CD14-positive monocyte (primary cell): ENCODE measurements at places on chromosomes 4 and X.

GRCh38 chr4:109432203-109432602 is 1.4 kb upstream of the SEC24B start:
- no peak for DNase-seq

DNA sequence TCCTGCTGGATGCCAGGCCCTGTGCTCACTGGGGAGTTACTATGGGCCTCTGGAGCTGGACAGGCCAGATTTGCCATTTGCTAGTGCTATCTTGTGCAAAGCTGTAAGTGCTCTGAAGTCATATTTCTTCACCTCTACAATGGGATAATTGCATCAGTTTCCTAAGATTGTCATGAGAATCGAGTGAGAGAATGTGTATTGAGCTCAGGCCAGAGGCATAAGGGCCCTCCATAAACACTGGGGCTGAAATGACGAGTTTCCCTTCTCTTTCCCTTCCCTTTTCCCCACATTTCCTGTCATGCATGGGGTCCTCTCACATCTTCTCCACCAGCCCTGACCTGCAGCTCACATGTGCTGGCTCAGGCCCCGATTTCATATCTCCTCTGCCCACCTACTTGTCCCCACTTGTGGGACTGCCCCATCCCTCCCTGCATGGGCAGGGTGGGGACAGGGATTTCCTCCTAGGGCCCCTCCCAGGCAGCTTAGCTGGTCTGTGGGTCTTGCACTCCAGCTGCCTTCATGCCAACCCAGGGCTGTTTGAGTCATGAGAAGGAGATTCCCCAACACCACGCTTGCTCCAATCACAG is 358.8 kb downstream of the MID1IP1 start:
- DNase-seq, result peak; percentile 5

DNA sequence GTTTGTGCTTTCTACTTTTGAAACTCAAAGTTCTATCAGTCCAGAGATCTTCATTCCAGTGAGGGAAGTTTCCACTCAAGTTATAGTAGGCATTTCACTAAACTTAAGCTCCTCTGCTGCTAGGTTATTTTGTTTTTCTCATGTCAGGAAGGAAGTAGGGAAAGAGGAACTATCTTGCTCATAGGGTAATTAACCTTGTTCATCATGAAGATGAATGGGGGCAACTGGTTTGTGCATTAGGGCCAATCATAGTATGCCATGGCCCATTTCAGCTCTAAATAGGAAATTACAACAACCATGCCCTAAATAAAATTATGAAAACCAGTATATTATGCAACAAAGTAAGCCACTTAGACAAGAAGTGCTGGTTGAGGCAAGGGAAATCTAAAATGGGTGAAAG is 804.7 kb upstream of the NDST4 start:
- no peak for DNase-seq

DNA sequence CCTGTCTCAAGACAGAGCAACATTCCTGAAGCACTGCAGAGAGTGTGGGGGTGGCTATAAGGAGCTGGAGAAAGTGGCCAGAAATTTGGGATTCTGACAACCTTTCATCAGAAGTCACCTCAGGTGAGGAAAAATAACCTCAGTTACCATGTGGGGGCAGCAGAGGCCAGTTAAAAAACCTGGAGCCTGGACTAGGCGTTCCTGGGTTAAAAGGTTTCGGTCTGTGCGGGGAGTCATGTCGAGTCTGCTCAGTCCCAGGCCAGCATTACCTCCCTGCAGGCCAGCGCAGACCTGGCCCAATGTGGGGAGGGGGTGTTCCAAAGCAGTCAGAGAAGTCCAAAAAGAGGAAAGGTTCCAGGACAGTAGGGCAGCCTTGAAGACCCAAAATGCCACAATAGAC is 10.9 kb upstream of the NALF2 start:
- DNase-seq, result no peak

DNA sequence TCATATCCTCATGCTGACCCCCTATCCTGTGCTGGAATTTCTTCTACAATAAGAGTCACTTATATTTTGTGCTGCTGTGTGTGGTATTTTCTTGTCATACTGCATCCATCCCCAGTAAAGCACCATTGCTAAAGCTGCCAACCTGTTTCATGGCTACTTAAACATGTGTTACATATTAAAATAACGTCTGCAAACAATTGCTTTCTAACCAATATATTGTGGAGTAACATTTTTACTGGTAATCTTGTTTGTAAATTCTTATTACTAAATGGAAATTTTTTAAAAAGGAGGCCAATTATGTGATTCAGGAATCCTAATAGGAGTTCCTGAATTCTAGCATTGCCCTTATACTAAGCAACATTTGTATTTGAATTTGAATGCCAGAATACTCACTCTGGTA is 160.3 kb upstream of the VEGFC start:
- no peak for DNase-seq

DNA sequence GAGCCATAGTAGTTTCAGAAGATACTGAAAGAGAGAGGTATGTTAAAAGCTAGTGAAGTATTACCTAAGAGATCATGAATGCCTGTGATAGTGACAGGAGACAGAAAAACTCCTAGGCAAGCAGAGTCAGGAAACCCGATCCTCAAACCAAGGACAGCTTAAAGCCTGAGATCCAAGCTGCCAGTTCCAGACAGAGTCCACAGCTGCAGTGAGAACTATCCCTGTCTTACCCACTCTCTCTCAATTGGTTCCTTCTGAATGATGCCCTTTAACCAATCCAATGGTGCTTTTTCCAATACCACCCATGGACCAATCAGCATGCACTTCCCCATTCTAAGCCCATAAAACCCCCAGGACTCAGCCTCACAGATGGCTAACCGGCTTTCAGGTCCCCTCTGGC is 90.4 kb upstream of the PCDH10 start:
- no peak for DNase-seq

DNA sequence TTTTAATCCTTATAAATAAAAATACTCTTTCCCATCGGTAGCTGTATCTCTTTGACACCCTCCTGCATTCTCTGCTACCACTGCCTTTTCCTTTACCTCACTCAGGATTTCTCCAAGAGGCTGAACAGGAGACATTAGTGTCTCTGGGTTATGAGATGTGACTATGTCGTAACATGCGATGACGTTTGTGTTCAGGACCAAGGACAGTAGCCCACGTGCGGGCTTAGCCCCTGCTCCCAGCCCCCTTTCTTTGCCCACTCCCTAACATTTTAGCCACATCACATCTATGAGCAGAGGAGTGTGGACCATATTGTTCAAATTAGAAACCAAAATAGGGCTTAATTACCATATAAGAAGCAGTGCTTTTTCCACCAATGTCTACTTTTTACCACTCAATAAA is 369.3 kb downstream of the FBXW7 start:
- DNase-seq, result no peak

DNA sequence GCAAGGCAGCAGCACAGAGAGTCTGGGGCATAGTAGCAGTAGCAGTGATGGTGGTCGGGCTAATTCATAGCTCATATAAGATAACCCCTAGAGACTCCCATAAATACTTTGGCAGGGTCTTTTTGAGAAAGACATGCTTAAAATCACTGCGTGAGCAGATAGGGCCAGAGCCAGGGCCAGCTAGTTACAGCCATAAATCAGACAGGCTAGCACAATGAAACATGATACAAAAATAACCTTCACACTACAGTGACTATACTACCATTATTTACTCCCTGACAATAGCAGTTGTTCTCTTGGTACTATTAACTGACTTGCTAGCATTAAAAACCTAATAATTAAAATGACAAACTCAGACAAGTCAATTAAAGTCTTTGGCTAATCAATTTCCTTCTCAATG is 295.9 kb downstream of the SMARCA1 start:
- DNase-seq, result no peak

GRCh38 chr4:163161536-163162205 is 5.0 kb downstream of the NAF1 start:
- DNase-seq, result no peak

DNA sequence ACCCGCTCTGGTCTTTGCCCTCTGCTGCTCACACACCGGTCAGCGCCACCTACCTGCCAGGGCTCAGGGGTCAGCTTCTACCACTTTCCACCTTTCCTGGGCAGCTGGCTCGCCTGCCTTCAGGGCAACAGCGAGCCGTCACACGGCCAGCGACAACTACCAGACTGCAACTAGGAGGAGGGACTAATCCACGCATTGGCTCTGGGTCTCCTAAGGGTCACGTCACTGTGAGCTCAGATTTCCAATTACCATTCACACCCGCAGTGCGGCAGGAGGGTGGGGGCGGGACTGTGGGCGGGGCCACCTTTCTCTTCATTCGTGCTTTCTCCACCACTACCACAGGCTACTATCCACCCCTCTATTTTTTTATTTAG is at the start of gene BEX5:
BEX5 (minus strand) TSS at position 172 of the 374 bp plus-strand sequence. CDS start 1,712 bp downstream, outside the sequence.
- peak; percentile 11 for DNase-seq

- no peak for DNase-seq
These were observed 24.9 kb upstream of the GPC4 start for GRCh38 chrX:133440081-133440796.

DNA sequence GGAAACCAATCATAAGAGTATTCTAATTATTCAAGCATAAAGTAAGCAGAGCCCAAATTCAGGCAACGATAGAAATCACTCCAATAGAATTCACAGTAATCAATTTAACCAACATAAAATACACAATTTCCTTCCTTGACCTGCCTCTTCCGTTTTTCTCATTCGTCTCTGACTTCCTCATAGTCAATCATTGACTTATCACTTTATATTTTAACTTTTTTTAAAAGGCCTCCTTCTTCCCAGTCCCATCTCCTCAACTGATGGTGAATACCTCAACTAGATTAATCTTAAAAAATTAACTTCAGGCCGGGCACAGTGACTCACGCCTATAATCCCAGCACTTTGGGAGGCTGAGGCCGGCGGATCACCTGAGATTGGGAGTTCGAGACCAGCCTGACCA is 13.3 kb downstream of the CNOT6L start:
- DNase-seq, result no peak

GRCh38 chr4:154719087-154719486 is 24.7 kb upstream of the LRAT start:
- no peak for DNase-seq

DNA sequence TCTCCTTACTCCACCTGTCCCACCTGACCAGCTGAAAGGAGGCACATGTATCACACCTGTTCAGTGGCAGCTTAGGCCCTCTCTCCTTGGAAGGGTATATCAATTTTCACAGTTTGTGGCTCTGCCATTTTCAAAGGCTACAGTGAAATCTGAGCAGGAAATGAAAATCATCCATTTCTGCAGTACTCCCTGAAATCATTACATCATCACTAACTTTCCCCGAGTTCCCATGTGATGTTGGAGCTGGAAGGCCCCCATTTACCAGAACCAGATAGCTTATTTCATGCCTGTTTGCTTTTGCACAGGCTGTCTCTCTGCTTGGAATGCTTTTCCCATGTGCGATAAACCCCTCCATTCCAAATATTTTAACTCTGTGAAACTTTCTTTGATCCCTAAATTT is 31.0 kb upstream of the STX18 start:
- no peak for DNase-seq

DNA sequence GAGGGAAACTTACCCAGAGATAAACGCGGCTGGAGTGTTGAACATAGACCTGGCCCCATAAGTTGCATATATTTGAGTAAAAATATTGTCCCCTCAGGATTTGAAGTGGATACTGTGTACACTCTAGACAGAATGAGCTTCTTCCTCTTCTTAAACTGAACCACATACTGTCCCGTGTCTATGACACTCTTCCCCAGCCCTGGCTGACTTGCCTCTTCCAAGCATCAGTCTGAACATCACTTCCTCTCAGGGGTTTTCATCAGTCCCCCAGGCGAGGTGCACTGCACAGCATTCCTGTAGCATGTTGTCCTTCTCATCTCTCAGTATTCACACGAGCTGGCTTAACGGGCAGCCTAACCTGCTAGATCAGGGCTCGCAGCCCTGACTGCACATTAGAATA is 80.5 kb upstream of the TMEM150C start:
- DNase-seq, result peak; percentile 57

DNA sequence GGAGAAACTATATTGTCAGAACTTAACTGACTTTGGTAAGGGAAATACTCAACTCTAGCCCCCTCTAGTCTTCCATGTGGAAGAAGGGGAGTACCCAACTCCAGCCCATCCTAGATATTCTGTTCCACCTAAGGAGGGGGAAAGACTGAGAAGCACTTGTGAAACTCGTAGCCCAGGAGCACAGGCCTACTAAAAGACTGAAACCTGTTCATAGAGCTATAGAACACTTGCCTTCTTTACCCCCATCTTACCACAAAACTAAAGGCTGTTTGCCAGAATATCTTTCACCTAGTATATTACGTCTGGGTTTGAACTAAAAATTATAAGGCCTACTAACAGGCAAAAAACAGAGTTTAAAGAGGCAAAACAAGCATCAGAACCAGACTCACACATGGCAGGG is 15.5 kb downstream of the CLDN22 start:
- no peak for DNase-seq

DNA sequence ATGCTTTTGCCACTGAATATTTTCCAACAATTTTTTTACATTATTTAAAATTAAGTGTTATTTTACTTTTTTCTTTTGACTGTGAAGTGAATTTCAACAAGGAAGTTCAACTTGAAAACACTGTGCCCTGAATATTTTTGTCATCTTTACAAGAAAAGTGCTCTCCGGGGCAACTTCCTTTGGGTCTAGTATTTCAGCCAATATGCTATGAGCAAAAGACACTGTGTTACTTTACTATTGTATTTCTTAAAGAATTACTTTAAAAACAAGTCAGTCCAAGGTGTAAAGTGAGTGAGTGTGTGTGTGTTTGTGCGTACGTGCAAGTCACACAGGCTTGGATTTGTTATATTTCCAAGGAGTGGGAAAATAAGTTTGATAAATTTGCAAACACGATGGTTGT is 7.6 kb upstream of the USP53 start:
- DNase-seq, result no peak
